ENCODE measurements at places on chromosomes 5 and 9.

DNA sequence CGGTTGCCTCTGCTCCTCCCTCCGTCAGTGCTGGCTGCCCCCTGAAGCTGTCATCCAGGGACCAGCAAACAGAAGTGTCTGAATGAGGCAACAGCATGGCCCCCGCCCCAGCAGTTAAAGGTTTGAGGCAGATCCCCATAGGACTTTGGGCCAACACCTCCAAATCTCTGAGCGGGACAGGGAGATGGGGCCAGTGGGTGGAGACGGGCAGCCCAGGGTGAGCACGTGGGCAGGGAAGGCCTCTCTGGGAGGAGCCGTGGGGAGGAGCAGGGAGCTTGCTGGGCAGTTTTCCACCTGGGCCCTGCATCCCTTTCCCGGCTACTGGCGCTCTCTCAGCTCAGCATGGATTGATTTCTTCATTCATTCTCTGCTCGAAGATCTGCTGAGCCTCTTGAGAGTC lies 39.1 kb upstream of the NOTCH1 start:
- no peak for DNase-seq

DNA sequence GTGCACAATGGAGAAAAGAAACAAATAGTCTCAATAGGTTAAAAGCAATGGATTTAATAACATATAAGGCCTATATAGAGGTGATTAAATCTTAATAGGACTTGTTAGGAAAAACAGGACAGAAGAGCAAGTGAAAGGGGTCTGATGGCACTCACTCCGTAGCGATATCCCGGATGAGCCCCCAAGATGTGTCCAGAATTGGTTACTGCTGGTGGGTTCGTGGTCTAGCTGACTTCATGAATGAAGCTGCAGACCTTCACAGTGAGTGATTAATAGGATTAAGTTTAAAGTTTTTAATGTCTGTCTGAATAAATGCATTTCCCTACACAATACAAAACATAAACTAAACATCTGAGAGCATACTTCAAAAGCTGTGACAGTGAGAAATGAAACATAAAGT lies 110.4 kb upstream of the FAM174A start:
- no peak for DNase-seq

DNA sequence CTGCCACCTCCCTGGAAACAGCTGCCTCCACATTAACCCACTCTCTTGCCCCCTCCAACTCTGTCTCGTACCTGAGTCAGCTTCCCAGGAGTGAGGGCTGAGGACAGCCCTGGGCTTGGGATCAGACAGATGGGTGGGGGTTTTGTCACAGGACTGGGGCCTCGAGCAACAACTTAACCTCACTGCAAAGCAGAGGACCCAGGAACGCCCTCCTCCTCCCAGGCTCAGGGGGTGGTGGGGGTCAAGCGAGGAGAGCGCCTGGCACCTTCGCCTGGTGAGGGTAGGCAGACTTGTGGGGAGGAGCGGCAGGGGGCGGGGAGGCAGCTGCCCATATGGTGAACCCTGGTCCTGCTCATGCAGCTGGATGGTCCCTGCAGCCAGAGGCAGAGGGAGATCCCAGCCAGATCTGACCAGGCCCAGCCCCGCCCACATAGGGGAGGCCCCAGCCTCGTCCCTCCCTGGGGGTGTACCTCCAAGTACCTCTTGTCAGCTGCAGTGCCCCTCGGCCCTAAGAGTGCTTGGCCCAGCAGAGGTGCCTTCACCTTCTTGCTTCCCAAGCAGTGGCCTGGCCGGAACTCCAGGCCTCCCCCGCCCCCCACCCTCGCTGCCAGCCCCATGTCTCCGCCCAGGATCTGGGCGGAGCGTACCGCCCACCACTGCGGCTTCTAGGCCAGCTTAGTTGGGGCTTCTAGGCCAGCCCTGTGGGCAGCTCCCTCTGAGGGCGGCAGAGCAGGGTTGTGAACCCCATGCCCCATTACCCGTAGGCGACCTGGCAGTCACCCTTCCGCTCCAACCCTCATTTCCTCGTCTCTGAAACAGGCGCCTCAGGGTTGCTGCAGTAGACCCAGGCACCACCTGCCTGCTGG lies at the start of gene SARDH:
SARDH (minus strand) TSS at position 579 of the 866 bp plus-strand sequence. CDS start 4,179 bp downstream, outside the sequence.
- DNase-seq, result peak; percentile 93

- DNase-seq, result no peak
These were observed 98.1 kb upstream of the SV2C start for GRCh38 chr5:75985077-75985476.

GRCh38 chr5:6719417-6719816 lies 6.2 kb downstream of the TENT4A start:
- no peak for DNase-seq

DNA sequence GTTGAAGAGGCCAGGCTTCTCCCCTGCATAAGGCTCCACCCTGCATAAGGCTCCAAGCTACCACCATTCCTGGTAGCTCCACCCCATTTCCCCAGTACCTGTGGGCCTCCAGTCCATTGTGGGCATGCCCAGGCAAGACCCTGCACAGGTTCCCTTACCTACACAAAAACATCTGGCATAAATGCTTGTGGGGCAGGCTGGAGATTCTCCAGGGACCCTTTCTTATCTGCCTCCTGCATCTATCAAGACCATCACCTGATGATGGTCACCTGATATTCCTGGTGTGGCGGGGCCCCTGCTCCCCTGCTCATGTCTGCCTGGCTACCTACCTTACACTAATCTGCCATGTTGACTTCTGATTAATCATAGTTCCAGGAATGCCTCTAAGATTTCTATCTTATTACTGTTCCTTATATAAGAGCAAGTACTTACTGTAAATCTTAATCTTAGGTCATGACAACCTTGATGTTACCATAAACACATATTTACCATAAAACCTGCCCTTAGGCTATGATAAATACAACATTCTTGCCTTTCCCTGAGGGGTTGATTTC lies 41.0 kb downstream of the FGD3 start:
- DNase-seq, result no peak

DNA sequence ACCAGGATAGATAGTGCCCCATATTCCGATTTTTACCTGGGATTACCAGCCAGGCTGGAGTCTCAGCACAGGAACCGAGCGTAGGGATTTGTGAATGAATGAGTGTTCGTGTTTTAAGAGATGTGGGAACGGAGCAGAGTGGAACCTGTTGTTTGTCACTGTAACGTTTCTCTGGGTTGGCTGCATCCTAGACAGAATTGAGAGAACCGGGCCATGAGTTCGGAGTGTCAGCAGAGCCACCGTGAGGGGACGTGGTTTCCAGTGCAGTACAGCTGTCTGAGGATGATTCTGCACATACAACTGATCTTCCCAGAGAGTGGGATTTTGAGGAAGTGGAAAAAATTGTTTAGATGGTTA lies 1.2 kb downstream of the PDE8B start:
- DNase-seq, result no peak

GRCh38 chr9:130107234-130107861 lies 53.6 kb downstream of the GPR107 start:
- DNase-seq, result peak; percentile 9

- DNase-seq, result no peak
These were observed 64.4 kb downstream of the UGCG start for GRCh38 chr9:111961009-111961408.

DNA sequence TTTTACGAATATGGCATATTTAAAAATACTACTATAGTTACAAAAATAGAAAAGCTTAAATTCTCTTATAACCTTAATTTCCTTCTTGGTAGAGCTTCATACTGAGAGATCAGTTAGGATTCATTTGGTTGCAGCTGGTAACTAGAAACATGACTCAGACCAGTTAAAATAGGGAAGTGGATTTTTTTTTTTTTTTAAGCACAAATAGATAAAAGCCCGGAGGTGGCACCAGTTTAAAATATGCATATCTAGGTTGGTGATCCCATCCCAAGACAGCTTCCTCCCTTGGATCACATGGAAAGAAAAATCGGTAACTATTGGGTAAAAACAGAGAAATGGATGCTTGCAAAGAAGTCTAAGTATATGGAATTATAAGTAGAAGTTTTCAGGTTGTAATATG lies 1634.3 kb downstream of the MAT2B start:
- DNase-seq, result no peak

- DNase-seq, result no peak
These were observed 18.5 kb upstream of the NTNG2 start for GRCh38 chr9:132143359-132143758.

- peak; percentile 92 for DNase-seq
These were observed 49.4 kb upstream of the COL5A1 start for GRCh38 chr9:134592018-134592818.

All from H54 (cell line).